ENCODE measurements at places on chromosomes 2 and 18. TPM values are rescaled to one million over a fixed set of nuclear protein-coding genes. Genes with fewer than 3 reads are reported as not detected.

Gene RNF125
- 0.09 TPM for total RNA-seq

Gene SLC5A7
- not detected for total RNA-seq

Gene HAUS1
- 39.7 TPM for total RNA-seq

Gene CPLX4
- total RNA-seq: not detected

Gene TSHZ1
- 4.5 TPM for total RNA-seq

Gene NGEF
- 1.5 TPM for total RNA-seq

Gene CYB5A
- 48.6 TPM for total RNA-seq

Gene EDAR
- total RNA-seq: not detected

Gene LIPG
- total RNA-seq: 48.0 TPM

Gene CFAP53
- total RNA-seq: 0.28 TPM

Gene IHH
- 0.09 TPM for total RNA-seq

Gene KIF3C
- 17.9 TPM for total RNA-seq

Gene ZDBF2
- 9.3 TPM for total RNA-seq

Gene MYCN
- 2.4 TPM for total RNA-seq

Gene SERPINB4
- not detected for total RNA-seq

Gene FECH
- 39.8 TPM for total RNA-seq

Gene GALNT5
- total RNA-seq: 6.4 TPM

Gene CCBE1
- total RNA-seq: 1.5 TPM

Gene GPBAR1
- under 0.01 TPM for total RNA-seq

Gene ASPRV1
- total RNA-seq: 0.09 TPM

Gene PTPN18
- 10.2 TPM for total RNA-seq

Gene KCNK3
- not detected for total RNA-seq

Gene SLC4A5
- 0.09 TPM for total RNA-seq

Gene SPATS2L
- total RNA-seq: 26.7 TPM

Gene RAX
- total RNA-seq: not detected

Gene EMILIN2
- total RNA-seq: 5.1 TPM

Gene PLCL1
- 3.8 TPM for total RNA-seq

Gene ALPP
- total RNA-seq: not detected

Gene GRHL1
- total RNA-seq: 0.63 TPM

Gene SFT2D3
- total RNA-seq: 2.9 TPM

Gene NEB
- 0.45 TPM for total RNA-seq

Gene RESP18
- not detected for total RNA-seq

Gene MDH1B
- 0.28 TPM for total RNA-seq

Gene CNGA3
- not detected for total RNA-seq
